ENCODE measurements at places on chromosomes 16 and 17.

DNA sequence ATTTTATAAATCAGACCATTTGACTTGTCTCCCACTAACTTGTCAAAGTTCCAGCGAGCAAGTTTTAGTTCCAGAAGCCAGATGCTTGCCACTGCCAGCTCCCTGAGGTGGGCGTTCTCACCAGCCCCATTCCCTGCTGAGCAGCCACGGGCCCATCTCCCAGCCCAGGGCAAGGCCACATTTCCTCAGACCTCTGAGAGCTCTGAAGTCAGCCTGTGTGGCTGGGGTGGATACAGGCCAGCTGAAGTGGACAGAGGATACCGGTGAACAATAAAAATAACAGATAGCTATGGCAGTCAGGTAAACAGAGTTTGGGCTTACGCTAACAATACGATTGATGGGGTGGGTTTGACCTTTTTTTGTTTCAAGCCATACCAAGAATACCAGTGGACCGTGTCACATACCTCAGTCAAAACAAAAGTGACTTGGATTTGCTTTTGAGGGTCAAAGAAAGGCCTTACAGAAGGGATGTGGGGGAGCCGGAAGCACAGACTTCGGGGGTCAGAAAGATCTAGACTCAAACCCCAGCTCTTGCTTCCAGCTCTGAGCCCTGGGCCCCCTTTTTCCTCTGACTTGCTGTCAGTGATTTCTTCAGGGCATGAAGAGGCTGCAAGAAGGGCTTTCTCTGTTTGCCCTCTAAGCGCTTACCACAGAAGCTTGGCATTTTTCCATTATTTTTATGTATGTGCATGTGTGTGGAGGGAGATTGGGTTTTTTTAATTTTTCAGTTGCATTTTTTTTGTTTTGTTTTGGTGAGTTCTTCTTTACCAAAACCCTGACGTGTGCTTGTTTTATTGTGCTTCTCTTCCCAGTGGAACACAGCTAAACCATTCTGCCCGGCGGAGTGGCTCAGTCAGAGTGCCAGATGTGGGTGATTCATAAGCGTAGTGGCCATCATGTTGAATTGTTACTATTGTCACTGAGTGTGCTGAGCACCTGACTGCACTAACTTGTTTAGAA, 109.9 kb downstream of the GNAO1 start:
- DNase-seq, result no peak

- no peak for DNase-seq
Observed at GRCh38 chr17:57551321-57552079, 193.6 kb downstream of the CCDC182 start.

DNA sequence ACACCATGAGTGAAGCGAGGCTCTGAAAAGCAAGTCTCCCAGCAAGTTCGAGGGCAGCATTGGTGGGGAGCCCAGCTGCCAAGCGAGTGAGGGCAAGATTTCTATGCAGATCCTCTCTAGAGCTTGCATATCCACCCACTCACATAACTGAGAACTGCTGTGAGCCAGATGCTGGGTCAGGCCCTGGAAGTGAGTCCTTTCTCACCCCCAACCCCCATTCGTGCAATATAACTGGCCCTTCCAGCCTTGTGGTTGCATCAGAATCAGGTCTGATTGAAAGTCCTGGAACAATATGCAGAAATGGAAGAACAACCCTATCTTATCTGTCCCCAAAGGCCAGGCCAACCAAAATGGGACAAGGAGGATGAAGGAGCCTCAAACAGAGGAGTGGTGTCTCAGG, 146.6 kb downstream of the IRX5 start:
- DNase-seq, result no peak

DNA sequence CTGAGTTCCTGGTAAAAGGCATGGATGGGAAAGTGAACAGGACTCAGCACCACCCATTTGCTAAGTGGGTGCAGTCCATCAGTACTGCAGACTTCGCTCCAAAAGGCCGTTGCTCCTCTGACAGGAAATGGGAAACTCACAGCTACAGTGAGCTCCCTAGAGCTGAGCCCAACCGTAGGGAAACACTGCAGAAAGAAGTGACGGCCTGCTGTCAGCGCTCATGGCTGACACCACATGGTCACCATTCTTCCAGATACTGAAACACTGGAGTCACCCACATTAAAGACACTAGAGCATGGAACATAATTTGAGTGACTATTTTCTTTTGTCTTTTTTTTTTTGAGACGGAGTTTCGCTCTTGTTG, 31.9 kb downstream of the UBE2O start:
- DNase-seq, result no peak

DNA sequence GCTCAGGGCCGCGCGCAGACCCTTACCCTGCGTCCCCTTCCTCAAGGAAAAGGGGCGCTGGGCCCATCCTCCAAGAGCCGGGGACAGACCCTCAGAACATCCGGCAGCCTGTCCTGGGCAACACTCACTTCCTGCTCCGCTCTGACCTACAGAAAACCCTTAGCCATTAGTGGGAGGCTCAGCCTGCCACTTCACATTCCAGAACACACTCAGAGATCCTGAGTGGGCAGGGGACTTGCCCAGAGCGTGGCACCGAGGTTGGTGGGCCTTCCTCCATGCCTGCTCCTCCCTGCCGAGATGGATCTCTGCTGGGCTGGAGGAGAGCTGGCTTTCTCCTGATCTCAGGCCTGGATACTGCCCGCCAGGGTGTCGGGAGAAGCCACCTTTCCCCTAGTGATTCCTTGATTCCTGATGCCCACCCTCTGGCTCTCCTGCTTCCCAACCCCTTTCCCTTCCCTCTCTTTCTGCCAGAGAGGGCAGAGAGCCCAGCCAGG, 1.5 kb downstream of the SCARF1 start:
- DNase-seq, result no peak

GRCh38 chr17:16926571-16927451, 45.1 kb downstream of the TNFRSF13B start:
- no peak for DNase-seq

Measured in stimulated activated CD8-positive, alpha-beta memory T cell treated with anti-CD3 and anti-CD28 coated beads, Interleukin-7, amount 100 ng/mL, for 24 hours (primary cell).